ENCODE measurements at places on chromosomes 12 and 14. TPM values are rescaled to one million over a fixed set of nuclear protein-coding genes. Genes with fewer than 3 reads are reported as not detected.

STAC3 gene
- total RNA-seq: 13.5 TPM

MYH6 gene
- total RNA-seq: 0.26 TPM

NID2 gene
- 102 TPM for total RNA-seq

OR6C2 gene
- 0.42 TPM for total RNA-seq

CAPS2 gene
- 17.2 TPM for total RNA-seq

CRIP2 gene
- 53.7 TPM for total RNA-seq

Data from urinary bladder (tissue), 4 donors.